Activated CD4-positive, alpha-beta T cell treated with anti-CD3 and anti-CD28 coated beads for 4 hours (primary cell): ENCODE measurements at places on chromosomes 3 and 15.

- peak; percentile 69 for DNase-seq
These were observed 21.1 kb upstream of the ST6GAL1 start for GRCh38 chr3:186909078-186909853.

- no peak for DNase-seq
These were observed 31.3 kb downstream of the ASB7 start for GRCh38 chr15:100633763-100634075.

GRCh38 chr3:150222691-150223489 is 185.2 kb upstream of the TSC22D2 start:
- no peak for DNase-seq

DNA sequence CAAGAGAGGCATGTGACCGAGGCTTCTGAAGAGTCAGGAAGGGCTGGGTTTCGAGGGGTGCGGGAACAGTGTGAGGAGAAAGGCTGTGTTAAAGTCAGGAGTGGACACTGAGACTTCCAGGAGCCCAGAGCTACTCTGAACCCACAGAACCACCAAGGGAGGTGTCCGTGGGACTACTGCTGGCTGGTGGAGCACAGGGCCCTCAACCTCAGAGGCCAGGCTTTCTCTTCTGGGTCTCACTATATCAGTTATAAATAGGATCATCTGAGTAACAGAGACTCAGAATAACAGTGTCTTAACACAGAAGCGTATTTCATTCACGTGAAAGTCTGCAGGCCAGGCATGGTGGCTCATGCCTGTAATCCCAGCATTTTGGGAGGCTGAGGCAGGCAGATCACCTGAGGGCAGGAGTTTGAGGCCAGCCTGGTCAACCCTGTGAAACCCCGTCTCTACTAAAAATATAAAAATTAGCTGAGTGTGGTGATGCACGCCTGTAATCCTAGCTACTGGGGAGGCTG is 113.6 kb downstream of the TMEM266 start:
- no peak for DNase-seq

DNA sequence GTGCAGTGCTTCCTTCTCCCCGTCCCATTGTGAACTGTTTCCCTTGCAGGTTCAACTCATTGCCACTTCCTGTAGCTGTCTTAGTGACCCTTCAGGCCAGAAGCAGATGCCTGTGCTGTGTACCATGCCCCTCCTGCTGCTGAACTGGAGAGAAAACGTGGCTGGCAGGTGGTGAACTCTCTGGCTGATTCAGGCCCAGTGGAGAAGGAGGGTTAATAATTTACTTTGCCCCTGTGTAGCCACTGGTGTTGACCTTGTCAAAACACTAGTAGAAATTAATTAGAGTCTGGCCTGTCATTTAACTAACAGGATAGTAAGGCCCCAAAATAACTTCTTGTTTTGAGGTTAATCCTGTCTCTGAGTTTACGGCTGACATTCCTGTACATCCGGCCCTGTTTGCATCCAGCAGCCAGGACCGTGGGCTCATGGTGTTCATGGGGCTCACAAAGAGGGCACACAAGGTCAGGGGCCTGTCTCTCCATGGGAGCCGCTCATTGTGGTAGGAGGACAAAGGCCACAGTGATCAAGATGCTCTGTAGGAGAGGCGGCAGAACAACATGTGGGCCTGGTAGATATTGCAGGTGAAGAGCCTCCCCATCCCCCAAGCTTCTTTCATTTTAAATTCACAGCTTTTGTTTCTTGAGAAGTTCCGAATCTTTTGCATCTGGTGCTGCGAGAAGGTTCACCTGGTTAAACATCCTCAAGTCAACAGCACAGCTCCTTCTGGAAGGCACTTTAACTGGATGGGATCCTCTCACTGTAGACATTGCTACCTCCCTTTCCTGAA is 101.6 kb downstream of the CGNL1 start:
- DNase-seq: no peak

GRCh38 chr3:72953325-72953956 is 43.2 kb upstream of the PPP4R2 start:
- no peak for DNase-seq
